ENCODE measurements at places on chromosomes 13 and 19. TPM values are rescaled to one million over a fixed set of nuclear protein-coding genes. Genes with fewer than 3 reads are reported as not detected.

GRIN2D gene
- 2.2 TPM for polyA plus RNA-seq

CYP4F2 gene
- polyA plus RNA-seq = not detected

PCDH8 gene
- 1.6 TPM for polyA plus RNA-seq

FGF22 gene
- 0.99 TPM for polyA plus RNA-seq

LMTK3 gene
- polyA plus RNA-seq = 7.3 TPM

FCER2 gene
- polyA plus RNA-seq = 0.67 TPM

ZNF44 gene
- 1.3 TPM for polyA plus RNA-seq

FAM216B gene
- polyA plus RNA-seq = not detected

SERPINE3 gene
- polyA plus RNA-seq = 1.0 TPM

MEF2B gene
- polyA plus RNA-seq = 17.8 TPM

NLRP4 gene
- not detected for polyA plus RNA-seq

GPX4 gene
- 693 TPM for polyA plus RNA-seq

RFPL4AL1 gene
- not detected for polyA plus RNA-seq

CACNG7 gene
- polyA plus RNA-seq = 69.8 TPM

RASIP1 gene
- polyA plus RNA-seq = 16.4 TPM

SMAD9 gene
- polyA plus RNA-seq = 0.45 TPM

Measured in H1 (cell line).